ENCODE measurements at places on chromosomes 11 and 22.

- DNase-seq, result peak; percentile 48
Observed at GRCh38 chr22:19524170-19525115, at the start of gene CLDN5. CLDN5 (minus strand) TSS chr22:19524410; CDS start chr22:19524255, 155 bp downstream.

DNA sequence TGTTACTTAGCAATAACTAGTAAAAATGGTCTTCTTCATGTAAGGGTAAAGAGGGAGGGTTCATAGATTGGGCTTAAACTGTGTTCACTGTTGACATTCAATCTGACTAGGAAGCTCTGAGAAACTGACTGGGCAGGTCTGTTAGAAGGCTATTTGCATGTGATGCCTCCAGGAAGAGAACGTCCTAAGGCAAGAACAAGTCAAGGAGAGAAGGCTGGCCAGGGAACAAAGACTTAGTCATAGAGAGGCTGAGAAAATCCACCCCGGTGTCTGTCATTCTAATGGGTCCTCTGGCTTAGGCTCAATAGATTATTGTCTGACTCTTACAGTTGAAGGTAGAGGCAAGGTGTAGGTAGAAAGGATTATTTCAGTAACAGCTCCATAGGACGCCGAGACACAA, 50.3 kb upstream of the CD44 start:
- DNase-seq, result no peak

DNA sequence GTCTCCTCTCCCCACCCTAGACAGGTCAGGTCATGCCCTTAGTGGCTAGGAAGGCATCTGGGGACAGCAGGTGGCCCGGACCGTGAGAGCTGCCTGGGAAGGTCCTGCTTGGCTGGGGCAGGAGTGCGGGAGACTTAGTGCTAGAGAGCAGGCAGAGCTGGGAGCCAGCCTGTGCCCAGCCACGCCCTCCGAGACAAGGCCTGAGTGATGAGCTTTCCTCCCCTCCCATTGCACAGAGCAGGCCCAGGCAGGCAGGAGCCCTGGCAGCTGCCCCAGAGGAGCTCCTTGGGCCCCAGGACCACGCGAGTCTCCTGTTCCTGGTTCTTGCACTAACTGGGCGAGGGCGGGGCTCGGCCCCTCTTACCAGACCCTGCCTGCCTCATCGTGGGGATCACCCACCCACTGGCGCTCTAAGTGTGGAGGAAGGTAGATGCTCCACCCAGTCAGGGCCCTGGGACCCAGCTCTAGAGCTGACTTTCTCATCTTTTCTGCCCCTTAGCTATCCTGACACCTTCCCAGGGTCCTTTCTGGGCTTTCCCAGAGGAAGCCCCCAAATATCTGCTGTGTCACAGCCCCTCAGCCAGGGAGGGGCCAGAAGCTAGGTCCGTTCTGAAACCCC, 44.9 kb downstream of the MACROD1 start:
- DNase-seq, result no peak

- no peak for DNase-seq
Observed at GRCh38 chr11:68505596-68505995, 45.0 kb downstream of the PPP6R3 start.

DNA sequence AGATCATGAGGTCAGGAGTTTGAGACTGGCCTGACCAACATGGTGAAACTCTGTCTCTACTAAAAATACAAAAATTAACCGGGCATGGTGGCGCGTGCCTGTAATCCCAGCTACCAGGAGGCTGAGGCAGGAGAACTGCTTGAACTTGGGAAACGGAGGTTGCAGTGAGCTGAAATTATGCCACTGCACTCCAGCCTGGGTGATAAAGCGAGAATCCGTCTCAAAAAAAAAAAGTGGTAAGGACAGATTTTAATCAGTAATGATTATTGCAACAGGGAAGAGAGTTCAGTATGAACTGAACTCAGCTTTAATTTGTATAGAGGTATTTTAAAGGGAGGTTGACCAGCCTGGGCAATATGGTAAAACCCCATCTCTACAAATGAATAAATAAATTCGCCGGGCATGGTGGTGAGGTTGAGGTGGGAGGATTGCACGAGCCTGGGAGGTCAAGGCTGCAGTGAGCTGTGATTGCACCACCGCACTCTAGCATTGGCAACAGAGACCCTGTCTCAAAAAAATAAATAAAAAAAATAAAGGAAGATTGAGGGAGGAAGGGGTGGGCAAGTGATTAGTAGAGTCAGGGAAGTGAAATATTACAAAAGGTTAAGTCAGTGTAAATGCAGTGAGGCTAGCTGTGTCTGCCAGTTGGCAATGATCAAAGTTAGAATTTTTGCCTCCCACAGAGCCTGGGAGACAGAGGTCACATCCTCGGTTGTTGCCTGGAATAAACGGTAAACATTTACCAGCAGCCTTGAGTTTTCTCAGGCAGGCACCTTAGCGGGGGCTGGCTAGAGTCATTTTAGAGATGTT, 2.6 kb upstream of the MCM5 start:
- peak; percentile 88 for DNase-seq

- DNase-seq, result no peak
Observed at GRCh38 chr11:120789391-120789790, 234.5 kb upstream of the TBCEL start.

Data from renal pelvis (tissue), 12 donors.